ENCODE measurements at places on chromosomes 13 and 19. TPM values are rescaled to one million over a fixed set of nuclear protein-coding genes. Genes with fewer than 3 reads are reported as not detected.
A peak's percentile ranks its signal among the peaks of the same experiment; 100 is the strongest.

DNA sequence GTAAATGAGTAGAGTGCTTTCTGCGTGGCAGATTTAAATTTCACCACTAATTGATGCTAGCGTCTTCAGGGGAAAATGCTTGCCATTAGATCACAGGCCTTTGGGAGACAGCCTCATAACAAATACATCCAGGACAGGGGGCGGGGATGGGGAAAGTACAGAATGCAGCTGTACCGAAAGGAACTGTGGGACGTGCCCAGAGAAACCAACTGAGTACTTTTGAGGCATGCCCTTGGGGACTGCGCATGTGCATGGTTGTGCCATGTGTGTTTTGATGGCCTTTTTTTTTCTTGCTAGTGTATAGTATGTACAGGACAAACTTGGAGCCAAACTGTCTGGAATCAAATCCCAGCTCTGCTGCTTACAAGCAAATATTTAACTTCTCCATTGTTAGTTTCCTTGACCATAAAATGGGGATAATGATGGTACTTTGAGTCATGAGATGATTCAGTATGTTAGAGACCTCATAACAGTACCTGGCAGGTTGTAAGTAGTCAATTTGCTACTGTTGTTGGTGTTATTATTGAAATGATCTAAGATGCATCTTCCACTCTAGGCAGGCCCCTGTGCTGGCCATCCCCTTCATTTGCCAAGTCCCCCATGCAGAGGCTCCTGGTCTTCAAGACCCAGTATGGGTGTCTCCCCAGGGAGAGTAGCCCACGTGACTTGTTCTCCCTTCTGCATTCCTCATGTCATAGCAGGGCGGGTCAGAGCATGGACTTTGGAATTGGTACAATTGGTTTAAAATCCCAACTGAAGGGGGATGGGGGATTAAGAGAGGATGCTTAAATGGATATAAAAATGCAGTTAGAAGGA lies 68.3 kb upstream of the NPAS1 start:
- peak; percentile 83 for DNase-seq

DNA sequence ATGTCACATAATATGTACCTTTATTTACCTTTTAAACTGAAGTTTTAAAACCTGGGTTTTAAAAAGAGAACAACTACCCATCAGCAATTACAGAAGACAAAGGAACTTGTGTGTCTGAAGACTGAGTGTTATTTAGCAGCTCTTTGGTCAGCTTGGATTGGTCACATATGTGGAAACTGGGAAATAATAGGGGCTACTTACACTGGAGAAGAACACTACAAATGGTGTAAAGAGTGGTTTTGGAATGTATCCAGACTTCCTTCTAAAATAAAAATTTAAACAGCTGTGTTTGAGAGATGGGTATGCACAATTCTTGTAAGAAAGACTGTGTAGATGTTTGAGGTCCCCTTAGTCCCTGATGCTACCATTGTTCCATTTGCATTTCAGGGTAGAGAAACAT lies 13.3 kb downstream of the TNFRSF19 start:
- no peak for DNase-seq

GRCh38 chr19:51029718-51030117 lies 3.3 kb upstream of the KLK11 start:
- no peak for DNase-seq

The PSG2 gene
- not detected for total RNA-seq

The NCR1 gene
- total RNA-seq, result 0.98 TPM

The NCCRP1 gene
- total RNA-seq, result 0.14 TPM

Measured in mucosa of descending colon (tissue), 3 donors.